ENCODE measurements at places on chromosomes 2 and 18.

DNA sequence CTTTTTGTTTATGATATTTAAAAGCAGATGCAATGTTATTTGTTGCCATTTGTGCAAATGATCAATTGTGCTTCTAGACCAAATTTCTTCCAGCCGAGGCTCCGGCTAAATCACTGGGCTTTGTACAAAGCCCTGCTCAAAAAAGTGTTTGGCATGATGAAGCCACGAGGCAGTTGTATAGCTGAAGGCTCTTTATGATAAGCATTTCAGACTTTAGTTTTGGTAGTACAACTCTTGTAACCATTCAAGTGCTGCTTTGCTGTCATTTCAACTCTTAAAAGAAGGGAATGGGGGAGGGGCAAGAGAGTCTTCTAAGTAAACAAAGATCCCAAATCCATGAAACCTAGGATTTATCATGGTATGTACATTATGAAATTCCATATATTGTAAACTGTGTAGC is 3.3 kb upstream of the ZNF532 start:
- no peak for DNase-seq

DNA sequence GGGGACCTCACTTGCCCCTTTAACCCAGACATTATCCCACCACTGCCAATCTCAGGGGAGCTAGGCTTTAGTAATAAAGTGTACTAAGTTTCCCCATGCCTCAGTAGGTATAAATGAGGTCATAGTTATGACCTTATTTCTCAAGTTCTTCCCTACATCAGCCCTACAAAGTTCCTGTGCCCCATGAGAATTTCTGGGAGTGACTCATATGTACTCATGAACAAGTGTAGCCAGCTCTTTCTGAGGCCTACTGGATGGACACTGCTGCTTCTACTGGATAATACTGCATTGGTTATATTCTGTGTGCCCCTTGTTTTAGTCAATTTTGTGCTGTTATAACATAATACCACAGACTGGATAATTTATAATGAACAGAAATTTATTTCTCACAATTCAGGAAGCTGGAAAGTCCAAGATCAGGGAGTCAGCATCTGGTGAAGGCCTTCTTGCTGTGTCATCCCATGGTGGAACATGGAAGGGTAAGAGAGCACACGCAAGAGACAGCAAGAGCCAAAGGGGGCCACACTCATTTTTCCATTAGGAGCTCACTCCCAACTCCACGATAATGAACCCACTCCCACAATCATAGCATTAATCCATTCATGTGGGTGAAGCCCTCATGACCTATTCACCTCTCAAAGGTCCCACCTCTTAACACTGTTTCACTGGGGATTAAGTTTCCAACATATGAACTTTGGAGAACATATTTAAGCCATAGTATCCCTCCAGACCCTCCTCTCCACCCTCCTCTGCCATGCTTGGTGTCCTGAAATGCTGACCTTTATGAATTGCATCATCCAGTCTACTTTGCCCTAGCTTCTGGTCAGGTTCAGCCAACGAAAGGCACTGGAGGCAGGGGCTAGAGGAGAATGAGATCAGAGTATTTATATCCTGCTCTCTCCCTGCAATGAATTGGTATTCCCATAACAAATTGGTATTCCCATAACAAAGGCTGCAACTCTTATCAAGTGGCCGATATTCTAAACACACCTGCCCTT is 25.4 kb upstream of the ST3GAL5 start:
- DNase-seq: peak; percentile 66

- peak; percentile 75 for DNase-seq
Measured at GRCh38 chr2:191676790-191677645, 918 bp upstream of the NABP1 start.

- no peak for DNase-seq
Measured at GRCh38 chr2:64165706-64166105, 21.5 kb upstream of the PELI1 start.

- no peak for DNase-seq
Measured at GRCh38 chr2:82731824-82732223, 1727.3 kb downstream of the SUCLG1 start.

Data from right atrium auricular region (tissue), 2 donors.